Activated naive CD8-positive, alpha-beta T cell treated with anti-CD3 and anti-CD28 coated beads, Interleukin-2, amount 10 ng/mL, durations not matched to agents 7 days and 5 days (primary cell): ENCODE measurements at places on chromosomes 1 and 21. TPM values are rescaled to one million over a fixed set of nuclear protein-coding genes. Genes with fewer than 3 reads are reported as not detected.

The CDC14A gene
- total RNA-seq, result 44.9 TPM

The RAB3B gene
- total RNA-seq, result 0.03 TPM

The UTS2 gene
- 1.6 TPM for total RNA-seq

The TRIM58 gene
- total RNA-seq, result 0.09 TPM

The RXRG gene
- not detected for total RNA-seq

The CD1C gene
- not detected for total RNA-seq

The LRRC71 gene
- total RNA-seq, result not detected

The LRIG2 gene
- 21.4 TPM for total RNA-seq

The KLHDC9 gene
- total RNA-seq, result 1.2 TPM

The GBP3 gene
- total RNA-seq, result 45.9 TPM

The F13B gene
- total RNA-seq, result not detected

The A3GALT2 gene
- total RNA-seq, result 0.31 TPM

The CLCA1 gene
- not detected for total RNA-seq

The VANGL2 gene
- 0.06 TPM for total RNA-seq

The WNT3A gene
- not detected for total RNA-seq

The NECTIN4 gene
- total RNA-seq, result not detected

The OPRD1 gene
- total RNA-seq, result not detected

The SYTL1 gene
- total RNA-seq, result 103 TPM

The LYPD8 gene
- not detected for total RNA-seq

The FCRL4 gene
- not detected for total RNA-seq

The S100A7 gene
- not detected for total RNA-seq

The XCL1 gene
- total RNA-seq, result 22.8 TPM

The FCGR3A gene
- 2.3 TPM for total RNA-seq

The EXO1 gene
- 29.0 TPM for total RNA-seq

The CYP4B1 gene
- total RNA-seq, result not detected

The RPE65 gene
- total RNA-seq, result not detected

The RBP7 gene
- total RNA-seq, result 0.53 TPM

The GIPC2 gene
- total RNA-seq, result 0.44 TPM

The LY9 gene
- total RNA-seq, result 73.6 TPM

The IL24 gene
- total RNA-seq, result not detected

The PTGER3 gene
- 1.3 TPM for total RNA-seq

The MFAP2 gene
- total RNA-seq, result not detected

The GPR25 gene
- total RNA-seq, result 0.75 TPM

The AMY1A gene
- total RNA-seq, result not detected

The OR14K1 gene
- not detected for total RNA-seq

The EIF4G3 gene
- total RNA-seq, result 35.8 TPM

The CAMK1G gene
- total RNA-seq, result not detected

The KAZN gene
- total RNA-seq, result 1.4 TPM

The FABP3 gene
- total RNA-seq, result 0.62 TPM

The ILF2 gene
- 142 TPM for total RNA-seq
